T-helper 17 cell (primary cell): ENCODE measurements at places on chromosomes 12 and 14. TPM values are rescaled to one million over a fixed set of nuclear protein-coding genes. Genes with fewer than 3 reads are reported as not detected.

- no peak for DNase-seq
Measured at GRCh38 chr12:32765906-32766305, 10.2 kb upstream of the YARS2 start.

DNA sequence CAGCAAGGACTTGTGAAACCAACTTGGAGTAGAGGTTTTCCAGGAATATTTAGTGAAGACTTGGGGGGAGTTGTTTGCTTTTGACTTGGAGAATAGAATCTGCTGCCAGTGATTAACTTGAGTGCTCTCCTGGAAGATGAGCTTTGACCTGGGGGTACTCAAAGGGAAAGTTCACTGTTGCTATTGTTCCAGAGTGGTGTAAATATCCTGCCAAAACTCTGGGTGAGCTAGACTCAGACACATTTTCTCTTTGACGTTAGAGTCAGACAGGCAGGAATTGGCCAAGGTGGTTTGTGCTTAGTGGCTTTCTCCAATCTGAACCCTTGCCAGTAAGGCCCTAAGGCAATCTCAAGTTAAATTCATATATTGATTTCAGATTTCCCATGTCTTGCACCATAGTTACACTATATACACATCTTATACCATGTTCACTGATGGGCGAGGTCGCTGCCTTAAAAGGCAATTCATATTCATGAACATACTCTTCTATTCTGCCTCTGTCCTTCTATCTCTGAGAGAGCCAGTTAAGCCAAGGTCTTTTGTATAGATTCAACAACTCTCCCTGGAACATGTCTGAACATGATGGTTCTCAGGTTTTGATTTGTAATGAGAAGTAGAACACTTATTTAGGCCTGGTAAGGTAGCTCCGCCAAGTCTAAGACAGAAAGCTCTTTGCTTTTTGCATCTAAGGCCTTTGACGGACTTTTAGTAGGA is 204.6 kb upstream of the SLC38A2 start:
- no peak for DNase-seq

The WNT1 gene
- 2.3 TPM for total RNA-seq

The TAS2R7 gene
- not detected for total RNA-seq

- no peak for DNase-seq
Measured at GRCh38 chr14:63992858-63993257, 140.1 kb downstream of the SYNE2 start.

- DNase-seq = no peak
Measured at GRCh38 chr12:124749725-124750124, 113.9 kb downstream of the SCARB1 start.

GRCh38 chr12:26651566-26652188 is 181.3 kb downstream of the ITPR2 start:
- DNase-seq = no peak

DNA sequence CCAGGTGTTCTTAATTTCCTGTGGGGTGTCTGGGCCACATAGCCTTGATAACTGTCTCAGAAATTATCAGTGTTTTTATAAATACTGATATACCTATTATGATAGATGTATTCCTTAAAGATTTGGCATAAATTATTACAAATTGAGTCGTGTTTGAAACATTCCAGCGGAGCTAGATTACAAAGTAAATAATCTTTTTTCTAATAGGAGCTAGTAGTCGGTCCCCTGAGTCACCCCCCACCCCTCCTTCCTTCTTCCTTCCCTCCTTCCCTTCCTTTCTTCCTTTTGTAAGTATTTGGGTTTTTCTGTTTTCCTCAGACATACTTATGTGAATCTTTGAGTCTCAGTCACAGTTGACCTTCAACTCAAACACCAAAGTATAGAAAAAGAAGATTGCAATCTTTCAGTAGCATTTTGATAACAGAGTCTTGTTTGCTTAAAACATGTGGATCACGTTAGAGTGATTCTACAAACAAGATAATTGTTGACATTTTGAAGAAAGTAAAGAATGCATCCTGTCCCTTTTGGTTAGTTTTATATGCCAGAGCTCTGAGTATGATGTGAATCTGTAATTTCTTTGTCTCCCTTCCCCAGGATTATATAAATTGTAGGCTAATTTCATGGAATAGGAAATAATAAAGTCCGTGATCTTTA is 264.0 kb downstream of the FUT8 start:
- no peak for DNase-seq

- DNase-seq = no peak
Measured at GRCh38 chr12:29741342-29742241, 42.1 kb downstream of the TMTC1 start.
